Stimulated activated CD8-positive, alpha-beta memory T cell treated with anti-CD3 and anti-CD28 coated beads, Interleukin-7, amount 100 ng/mL, for 1 hour (primary cell): ENCODE measurements at places on chromosomes 2 and 18.

GRCh38 chr2:96271995-96272394 is 6.0 kb downstream of the CIAO1 start:
- DNase-seq, result no peak

- DNase-seq, result no peak
Measured at GRCh38 chr2:10465910-10466309, 17.8 kb upstream of the ODC1 start.

DNA sequence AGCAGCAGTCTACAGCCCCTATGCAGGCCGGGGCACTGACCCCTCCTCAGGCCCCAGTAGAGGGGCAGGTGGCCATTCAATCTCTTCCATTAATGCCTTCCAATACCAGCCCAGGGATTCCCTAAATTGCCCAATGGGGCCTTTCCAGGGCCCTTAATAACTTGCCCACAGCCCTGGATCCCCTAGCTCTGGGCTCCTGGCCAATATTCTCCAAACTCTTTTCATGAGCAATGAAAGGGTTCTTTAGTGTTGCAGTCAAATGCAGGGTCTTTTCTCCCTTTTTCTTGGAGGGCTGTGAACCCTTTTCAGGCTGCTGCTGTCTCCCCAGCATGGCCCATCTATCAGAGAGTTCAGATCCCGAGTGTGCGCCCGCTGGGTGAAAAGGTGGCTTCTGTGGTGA is 41.3 kb upstream of the SLC1A4 start:
- DNase-seq, result no peak

DNA sequence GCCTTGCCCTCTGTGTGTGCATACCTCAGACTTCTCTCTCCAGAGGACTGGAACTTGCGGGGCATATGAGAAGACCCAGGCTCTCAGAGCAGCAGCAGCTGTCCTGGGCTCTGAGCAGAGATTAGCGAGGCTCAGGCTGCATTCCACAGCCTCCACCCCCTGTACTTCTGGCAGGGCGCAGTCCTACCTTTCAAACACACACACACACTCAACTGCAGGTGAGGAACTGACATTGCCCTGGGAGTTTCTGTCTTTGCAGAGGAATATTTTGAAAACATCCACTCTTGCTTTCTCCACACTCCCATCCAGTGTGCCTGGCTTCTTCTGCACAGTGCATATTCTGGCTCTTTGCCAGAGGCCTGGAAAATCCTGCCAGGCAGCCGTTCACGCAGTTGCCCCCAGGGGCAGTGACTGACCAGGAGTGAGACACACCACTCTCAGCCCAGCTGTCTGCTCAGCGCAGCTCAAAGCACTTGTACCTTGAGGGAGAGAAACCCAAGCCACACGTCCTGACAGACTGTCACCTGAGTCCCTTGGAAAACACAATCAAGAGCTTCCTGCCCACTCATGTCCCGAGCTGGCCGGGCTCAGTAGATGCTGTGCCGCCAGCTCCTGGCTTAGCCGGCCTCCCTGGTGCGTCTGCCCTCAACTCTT is 460.8 kb downstream of the RNF144A start:
- DNase-seq, result no peak

- DNase-seq, result no peak
Measured at GRCh38 chr2:67684991-67685390, 287.9 kb downstream of the ETAA1 start.

- no peak for DNase-seq
Measured at GRCh38 chr2:95052804-95053479, 27.4 kb downstream of the MAL start.

DNA sequence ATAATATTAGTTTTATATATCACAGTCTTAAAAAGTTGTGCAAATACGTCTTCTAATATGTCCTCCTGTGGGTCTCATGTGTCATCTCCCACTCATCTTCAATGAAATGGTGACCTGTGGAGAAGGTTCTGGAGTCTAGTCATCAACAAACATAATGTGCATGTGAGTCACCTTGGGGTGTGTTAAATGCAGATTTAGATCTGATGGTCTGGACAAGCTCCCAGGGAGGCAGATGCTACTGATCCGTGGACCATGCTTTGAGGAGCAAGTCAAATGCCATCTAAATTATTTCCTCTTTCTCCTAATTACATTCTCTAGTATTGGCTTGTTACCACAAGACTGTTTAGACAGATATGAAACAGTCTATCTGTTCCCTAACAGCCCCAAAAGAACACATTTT is 210.9 kb downstream of the CD226 start:
- DNase-seq, result no peak

DNA sequence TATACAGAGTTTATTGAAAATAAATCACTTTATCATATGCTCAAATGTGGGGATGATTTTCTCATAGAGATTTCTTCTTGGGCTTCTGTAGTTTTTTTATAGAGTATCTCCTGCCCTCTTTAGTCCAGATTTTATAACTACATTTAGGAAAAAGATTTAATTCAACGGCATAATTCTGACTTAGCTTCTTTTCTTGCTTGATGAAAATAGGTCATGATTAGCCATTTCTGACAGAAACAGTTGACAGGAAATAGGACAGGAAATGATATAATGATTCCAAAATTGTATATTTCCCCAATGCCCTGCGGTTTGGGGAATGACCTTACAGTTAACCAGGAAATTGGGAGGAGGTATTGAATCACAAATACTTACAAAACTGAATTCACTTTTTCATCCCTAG is 1531.9 kb upstream of the ACVR2A start:
- DNase-seq, result no peak

DNA sequence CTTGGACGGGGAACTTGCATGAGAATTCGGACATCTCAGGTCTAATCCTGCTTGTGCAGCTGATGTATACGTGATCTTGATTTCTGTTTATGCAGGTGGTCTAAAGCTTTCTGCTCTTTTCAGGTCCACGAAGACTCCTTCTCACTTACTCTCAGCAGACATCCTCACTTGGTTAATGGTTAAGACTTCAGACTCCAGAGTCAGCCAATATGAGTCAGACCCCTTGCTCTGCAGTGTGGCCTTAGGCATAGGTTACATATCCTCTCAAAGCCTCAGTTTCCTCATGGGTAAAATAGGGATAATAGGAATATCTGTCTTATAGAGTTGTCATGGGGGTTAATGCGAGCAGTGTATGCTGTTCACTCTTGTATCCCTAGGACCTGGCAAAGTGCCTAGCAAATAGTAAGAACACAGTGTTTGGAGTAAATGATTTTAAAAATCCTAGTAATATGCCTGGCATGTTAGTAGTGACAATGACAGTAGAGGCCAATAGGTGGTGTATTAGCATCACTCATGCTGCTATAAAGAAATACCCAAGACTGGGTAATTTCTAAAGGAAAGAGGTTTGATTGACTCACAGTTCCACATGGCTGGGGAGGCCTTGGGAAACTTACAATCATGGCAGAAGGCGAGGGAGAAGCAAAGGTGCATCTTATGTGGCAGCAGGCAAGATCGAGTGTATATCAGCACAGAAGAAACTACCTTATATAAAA is 42.3 kb downstream of the XRCC5 start:
- DNase-seq, result no peak

DNA sequence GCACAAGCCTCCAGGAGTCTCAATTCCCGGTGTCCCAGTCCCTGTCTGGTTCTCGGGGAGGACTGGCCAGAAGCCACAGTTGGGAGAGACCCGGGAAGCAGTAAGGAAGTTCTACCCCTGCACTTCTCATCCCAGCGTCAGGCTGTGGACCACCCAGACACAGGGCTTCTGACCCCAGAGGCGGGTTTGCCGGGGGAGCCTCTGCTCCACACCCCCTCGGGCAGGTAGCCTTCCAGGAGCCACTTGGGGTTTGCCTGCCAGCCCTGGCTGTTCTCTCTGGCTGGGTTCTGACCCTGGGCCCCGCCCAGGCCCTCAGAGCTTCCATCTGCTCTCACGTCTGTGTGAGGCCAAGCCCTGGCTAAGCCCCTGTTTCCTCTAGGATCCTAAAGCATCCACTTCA is 94.4 kb upstream of the GPC1 start:
- DNase-seq, result no peak

- no peak for DNase-seq
Measured at GRCh38 chr2:97663626-97663961, 250 bp downstream of the ACTR1B start.

DNA sequence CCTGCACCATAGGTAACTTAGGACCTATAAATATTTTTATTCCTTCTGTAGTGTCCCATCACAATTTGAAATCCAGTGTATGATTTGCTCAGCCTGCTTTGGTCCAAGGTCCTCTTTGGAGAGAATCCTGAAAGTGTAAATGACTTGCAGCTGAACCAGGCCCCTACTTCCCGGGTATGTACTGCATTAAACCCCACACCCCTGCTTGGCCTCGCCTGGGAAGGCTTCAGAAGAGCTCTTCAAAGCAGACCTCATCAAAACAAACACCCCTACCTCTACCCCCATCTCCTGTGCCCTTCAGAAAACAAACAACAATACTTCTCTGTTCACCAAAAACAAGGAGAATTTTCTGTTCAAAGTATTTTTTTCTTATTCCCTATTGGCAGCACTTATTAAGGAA is 9.5 kb upstream of the SPTBN1 start:
- no peak for DNase-seq

DNA sequence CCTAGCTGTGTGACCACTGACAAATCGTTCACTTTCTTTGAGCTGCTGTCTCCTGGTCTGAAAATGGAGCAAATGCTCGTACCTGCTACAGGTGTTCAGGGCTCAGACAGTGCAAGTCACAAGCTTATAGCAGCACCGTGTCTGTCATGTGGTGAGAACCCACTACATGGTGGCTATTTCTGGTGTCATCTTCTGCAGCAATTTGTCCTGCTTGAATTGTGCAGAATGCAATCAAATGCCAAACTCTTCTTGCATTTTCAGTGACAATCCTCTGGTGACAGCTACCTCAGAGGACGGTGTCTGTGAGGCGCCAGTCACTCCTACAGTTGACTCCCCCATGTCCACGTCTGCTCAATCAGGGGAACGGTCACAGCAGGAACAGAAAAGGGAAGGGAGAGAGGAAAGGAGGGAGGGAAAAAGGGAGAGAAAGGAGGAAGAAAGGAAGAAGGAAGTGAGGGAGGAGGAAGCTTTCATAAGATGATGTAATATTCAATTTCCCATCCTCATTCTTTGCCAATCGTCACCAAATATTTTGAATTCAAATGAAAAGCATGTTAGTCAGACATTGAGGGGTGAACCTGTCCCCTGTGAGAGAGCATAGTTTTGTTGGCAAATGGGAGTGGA is 122.2 kb downstream of the BCL2 start:
- no peak for DNase-seq

DNA sequence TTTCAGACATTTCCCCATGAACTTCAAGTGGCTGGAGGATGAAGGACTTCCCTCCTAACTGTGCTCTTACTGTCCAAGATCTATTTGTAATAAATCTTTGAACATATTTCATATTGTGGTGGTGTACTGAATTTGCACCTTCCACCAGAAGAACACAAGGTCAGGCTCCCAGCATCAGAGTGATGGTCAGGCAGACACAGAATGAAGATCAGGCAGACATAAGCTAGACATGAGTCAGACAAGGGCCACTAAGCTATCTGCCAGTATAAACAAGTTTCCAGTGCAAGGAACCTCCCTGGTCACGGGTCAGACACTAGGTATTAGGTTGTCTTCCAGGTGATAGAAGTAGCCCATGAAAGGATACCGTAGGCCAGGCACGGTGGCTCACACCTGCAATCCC is 20.0 kb downstream of the AQP12B start:
- DNase-seq, result no peak

DNA sequence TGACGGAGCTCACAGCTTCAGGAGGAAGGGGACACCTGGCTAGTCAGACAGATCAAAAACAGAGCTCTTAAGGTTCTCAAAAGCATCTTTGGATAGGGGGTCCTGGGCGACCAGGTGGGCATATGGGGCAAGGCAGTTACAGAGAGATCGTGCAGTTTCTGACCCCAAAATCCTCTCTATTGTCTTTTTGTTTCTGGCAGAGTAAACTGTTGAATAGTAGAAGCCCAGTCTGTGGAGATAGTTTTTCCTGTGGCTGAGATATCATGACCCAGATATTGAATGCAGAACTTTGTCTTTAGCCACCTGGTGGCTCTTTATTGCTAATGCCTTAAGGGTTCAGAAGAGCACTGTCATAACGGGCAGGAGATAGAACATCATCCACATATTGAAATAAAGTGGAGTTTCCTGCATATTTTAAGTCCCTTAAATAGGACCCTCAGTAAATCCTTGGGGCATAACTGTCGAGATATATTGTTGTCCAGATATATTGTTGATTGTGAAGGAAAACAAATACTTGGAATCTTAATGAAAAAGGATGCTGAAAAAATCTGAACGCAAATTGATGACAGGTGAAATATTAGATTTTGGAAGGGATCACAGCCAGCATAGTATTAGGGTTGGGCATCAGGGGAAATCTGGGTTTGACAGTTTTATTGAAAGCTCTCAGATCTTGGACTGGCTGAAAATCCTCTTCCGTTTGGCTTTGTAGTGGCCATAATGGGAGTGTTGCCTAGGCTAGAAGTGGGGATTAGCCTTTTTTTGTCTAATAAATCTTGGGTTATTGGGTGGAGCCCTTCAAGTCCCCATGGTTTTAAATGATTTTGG is 14.1 kb upstream of the ZDBF2 start:
- DNase-seq, result no peak

GRCh38 chr2:232235716-232236115 is 142.8 kb upstream of the ALPP start:
- no peak for DNase-seq

DNA sequence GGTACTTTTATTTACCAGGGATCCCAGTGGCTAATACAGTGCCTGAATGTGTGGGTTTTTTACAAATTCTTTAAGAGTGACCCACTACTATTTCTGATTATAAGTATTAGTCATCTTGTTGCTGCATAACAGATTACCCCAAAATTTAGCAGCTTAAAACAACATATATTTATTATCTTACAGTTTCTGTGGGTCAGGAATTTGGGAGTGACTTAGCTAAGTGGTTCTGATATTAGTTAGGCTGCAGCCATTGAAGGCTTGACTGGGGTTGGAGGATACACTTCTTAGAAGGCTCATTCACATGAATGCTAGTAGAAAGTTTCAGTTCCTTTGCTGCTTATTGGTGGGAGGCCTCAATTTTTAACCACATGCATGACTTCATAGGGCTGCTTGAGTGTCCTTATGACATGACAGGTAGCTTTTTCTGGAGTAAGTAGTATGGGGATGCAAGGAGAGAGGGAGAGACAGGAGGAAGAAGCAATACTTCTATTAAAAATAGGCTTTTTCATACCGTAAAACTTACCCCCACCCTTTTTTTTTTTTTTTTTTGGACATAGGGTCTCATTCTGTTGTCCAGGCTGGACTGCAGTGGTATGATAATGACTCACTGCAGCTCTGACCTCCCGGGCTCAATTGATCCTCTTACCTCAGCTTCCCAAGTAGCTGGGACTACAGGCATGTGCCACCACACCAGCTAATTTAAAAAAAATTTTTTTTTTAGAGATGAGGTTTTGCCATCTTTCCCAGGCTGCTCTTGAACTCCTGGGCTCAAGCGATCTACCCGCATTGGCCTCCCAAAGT is 13.3 kb upstream of the POLE4 start:
- no peak for DNase-seq

DNA sequence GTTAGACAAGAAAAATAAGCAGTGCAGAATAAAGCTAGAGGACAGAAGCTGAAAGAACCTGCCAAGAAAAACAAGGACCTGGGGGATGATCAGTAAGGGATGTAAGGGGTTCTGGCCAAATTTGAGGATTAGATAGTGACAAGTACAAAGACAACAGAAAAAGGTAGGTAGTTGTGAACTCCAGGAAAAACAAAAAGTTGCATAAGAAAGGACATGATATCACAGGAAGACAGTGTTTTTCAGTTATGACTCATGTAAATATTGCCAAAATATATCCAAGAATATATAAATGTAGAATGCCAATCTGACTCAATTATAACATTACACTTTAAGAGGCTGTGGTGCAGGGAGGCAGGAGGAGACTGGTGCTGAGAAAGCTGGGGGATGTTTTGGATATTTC is 209.8 kb upstream of the SH3BP4 start:
- no peak for DNase-seq

GRCh38 chr2:62180975-62181374 is 14.9 kb upstream of the B3GNT2 start:
- no peak for DNase-seq
